ENCODE measurements at places on chromosomes 3 and 15. TPM values are rescaled to one million over a fixed set of nuclear protein-coding genes. Genes with fewer than 3 reads are reported as not detected.

AADACL2 gene
- not detected for total RNA-seq

- no peak for DNase-seq
These were observed 1.4 kb upstream of the ST3GAL6 start for GRCh38 chr3:98761643-98762229.

- no peak for DNase-seq
These were observed 204.2 kb downstream of the EPHA3 start for GRCh38 chr3:89311581-89311980.

DNA sequence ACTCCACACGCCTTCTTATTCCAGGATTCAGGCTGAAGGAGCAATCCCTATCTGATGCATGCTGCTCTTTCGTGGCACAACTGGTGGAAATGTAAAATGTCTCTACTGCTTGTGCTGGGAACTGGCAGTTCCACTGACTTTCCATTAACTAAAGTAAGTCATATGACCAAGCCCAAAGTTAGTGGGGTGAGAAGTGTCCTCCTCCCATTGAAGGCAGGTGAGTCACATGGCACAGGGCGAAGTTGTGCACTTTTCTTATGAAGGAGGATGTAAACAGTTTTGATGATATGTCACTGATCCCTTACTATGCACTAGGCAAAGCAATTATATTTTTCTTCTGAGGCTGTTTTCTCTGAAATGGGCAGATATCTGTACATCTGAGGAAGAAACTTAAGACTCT lies 51.6 kb downstream of the SLC7A14 start:
- no peak for DNase-seq

CD276 gene
- 43.6 TPM for total RNA-seq

Data from dermis blood vessel endothelial cell (primary cell).